ENCODE measurements at places on chromosomes 2 and 18.

GRCh38 chr18:46419391-46420141, 237.5 kb downstream of the LOXHD1 start:
- DNase-seq: no peak

- DNase-seq: no peak
Measured at GRCh38 chr2:151649966-151650365, 84.3 kb downstream of the NEB start.

DNA sequence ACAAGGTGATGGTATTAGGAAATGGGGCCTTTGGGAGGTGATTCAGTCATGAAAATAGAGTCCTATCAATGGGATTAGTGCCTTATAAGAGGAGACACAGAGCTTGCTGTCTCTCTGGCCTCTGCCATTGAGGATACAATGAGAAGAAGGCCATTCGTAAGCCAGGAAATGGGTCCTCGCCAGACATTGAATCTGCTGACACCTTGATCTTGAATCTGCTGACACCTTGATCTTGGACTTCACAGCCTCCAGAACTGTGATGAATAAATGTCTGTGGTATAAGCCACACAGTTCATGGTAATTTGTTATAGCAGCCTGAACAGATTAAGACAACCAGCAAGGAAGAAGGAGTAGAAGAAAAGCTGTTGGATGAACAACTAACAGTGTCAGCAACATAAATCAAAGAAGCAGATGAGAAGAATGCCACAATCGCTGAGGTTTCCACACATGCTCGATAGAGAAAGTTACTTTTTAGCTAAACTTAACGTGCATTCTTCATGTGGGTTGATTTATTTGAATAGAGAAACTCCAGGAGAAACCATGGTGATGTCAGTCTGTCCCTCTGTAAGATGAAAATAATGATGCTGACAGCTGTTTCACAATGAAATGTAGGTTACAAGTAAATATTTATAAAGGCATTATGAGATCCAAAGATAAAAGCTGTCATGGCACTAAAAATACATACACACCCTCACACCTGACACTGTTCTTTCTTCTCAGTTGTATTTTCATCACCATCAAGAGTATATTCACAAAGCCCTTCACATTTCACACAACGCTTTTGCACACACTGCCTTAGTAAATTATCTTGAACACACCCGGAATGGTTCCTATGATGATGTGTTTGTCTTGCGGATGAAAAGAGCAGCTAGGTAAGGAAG, 153.7 kb upstream of the NCK2 start:
- no peak for DNase-seq

DNA sequence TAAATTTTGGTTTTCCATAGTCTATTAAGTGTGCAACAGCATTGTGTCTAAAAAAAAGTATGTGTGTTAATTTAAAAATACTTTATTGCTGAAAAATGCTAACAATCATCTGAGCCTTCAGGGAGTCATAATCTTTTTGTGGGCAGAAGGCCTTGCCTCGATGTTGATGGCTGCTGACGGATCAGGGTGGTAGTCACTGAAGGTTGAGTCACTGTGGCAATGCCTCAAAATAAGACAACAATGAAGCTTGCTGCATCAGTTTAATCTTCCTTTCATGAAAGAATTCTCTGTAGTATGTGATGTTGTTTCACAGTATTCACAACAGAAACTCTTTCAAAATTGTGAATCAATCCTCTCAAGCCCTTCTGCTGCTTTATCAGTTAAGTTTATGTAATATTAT, 31.3 kb downstream of the HDHD2 start:
- no peak for DNase-seq

DNA sequence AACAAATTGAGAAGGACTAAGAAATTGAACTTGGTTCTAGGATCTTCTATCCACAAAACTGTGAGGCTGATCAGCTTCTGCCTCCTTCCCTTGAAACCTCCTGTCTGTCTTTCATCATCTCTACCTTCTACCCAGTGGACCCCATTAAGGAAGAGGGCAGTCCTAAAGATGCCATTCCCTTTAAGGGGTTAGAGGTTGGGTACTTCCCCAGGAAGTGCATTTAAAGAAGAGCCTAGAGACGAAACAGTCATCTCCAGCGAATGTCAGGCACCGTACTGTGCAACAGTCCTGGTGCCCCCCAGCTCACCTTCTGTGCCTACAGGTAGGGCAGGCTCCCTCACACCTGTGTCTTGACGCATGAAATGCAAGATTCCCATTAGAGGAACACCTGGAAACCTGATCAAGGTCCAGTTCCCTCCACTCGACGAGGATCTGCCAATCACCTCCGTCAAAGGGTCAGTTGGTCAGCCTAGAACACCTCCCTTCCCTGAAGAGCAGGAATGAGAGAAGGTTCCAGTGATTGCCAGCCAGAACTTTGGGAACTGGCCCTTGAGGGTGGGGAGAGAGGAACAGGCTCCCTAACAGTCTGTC, 20.9 kb downstream of the LOXHD1 start:
- DNase-seq: peak; percentile 47

DNA sequence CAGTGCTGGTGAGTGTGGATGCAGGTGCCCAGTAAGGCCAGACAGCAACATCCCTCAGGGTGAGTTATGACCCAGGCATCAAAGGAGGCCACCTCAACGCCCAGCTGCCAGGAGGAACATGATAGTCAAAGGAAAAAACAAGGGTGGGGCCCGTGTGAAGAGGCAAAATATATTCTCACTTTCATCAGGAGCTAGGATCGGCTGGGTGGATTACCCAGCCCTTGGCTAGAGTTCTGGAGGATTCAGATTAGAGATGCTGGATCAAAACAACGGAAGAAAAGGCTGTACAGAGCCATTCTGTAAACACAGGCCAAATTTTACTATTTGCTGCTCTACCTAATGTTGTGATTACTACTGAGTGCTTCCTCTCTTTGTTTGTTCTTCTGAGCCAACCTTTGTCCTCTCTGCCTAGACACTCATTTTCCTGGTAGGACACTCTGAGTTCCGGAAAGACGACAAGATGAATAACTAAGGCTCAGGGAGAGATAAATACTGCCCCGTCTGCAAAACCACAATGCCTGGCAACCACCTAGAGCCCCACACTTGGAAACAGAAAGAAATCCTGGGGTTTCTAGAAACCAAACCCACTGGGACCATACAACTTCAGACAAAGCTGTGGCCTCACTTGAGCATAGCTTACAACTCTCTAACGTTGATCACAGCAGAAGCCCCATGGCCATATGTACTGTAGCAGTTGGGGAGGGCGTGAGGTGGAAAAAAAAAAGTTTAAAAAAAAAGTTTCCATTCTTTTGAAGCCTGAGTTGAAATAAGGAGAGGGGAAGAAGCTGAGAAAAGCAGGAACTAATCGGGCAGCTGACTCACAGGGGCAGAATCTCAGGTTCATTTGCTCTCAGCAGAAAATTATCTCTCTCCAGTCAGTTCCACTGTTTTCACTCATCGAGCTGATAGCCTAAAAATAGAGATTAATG, 17.8 kb upstream of the PMAIP1 start:
- DNase-seq: no peak

- DNase-seq: no peak
Measured at GRCh38 chr2:208545403-208546042, 138.9 kb downstream of the PTH2R start.

DNA sequence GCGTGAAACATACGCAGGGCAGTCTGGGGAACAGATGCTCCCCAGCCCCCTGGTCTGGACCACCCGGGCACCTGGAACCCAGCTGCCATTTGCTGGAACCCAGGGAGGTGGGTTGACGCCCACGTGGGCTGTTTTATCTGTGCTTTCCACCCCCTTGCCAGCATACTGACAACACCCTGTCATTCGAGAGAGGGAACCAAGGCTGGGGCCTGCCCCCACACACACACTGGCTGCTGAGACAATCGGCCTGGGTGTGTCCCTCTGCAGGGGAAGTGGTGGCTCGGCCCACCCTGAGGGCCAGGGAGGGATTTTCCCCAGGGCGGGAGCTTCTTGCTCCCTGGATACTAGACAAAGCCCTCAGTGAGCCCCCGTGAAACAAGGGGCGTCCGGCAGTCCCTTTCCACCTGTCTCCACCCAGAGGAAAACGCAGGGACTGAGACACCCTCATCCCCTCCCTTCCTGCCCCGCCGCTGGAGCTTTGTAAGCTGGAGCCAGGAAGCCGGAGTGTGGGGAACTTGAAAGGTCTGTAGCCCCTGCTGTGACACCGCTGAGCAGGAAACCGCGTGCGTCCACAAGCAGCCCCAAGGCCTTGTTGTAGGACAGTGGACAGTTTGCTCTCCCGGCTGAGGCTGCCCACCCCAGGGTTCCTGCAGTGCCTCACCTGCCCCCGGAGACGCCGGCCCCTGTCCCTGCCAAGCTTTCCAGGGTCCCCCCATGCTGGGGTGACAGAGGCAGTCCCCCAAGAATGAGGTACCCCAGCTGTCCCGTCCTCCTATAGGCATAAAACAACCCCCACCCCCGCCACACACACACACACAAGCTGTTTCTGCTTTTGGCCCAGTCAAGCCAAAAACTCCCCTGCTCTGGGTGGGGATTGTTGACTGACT, 14.1 kb upstream of the KLF11 start:
- peak; percentile 75 for DNase-seq

DNA sequence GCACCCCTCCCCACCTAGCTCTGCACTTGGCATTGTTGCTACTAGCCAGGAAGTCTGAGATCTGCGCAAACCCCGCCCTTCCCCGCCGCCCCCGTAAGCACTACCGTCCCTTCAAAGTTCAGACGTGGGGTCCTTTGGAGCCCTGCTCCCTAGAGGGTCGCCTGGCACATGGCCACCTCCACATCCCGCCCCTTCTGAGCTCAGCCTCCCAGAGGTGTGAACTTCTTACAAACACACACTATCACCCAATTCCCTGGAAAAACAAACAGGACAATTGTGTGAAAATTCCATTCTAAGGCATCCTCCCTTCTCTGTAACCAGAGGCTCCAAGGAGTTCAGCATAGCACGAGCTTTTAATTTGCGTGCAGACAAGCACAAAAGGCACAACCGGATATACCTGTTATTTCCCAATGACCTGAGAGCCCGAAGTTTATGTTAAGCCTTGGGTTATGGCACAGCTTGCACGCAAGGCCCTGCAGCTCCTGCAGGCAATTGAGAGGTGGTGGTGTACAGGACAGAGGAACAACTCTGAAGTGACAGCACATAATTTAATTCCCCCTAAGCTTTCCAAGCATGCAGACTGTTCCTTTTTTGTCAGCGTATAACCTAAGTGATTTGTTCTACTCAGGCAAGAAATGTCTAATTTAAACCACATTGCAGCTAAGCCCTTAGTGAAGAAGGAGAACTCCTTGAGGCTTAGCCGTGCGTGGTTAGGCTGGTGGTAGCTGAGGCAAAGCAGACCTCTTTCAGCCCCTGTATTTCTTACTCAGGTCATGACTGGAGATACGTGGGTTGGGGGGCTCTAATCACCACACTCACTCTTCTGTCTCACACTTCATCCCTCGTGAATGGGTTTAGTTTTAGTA, 20.3 kb upstream of the CYP1B1 start:
- no peak for DNase-seq

GRCh38 chr2:13193075-13193474, 476.3 kb downstream of the TRIB2 start:
- no peak for DNase-seq

DNA sequence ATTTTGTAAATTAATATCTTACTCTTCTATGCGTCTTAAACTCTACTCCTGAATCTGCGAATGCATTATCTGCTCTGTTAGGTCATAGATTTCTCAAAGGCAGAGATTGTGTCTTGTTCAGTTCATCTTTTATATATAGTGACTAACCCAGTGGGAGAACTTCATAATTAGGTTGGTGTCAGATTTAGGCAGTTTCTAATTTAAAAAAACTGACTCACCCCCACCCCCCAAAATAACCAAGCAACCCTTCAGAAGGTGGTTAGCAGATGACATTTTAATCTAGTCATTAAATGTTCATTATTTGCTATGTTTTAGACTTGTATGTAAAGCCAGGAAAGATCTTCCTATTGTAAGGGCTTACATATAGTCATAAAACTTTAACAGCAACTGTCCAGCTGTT, 10.4 kb downstream of the SERPINB12 start:
- no peak for DNase-seq

DNA sequence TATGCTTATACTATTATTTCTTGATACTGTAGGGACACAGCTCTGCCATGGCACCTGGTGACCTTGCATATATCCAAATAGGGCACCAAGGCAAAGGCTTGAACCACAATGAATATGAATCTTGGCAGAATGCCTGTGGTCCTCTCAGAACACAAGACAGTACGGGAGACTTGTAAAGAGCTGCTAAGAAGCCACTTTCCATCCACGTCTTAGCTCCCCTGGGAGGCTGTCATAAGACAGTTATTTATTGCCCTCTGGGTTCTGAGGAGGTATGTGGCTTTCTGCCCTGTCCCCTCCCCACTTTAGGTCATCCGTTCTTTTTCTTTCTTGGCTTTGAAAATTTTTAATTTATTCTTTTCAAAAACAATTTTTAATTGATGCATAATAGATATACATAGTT, 29.8 kb upstream of the MRPL33 start:
- peak; percentile 30 for DNase-seq

- no peak for DNase-seq
Measured at GRCh38 chr2:154306266-154306970, 392.1 kb upstream of the KCNJ3 start.

- DNase-seq: no peak
Measured at GRCh38 chr2:122266636-122267035, 511.2 kb downstream of the TSN start.

- no peak for DNase-seq
Measured at GRCh38 chr2:12317814-12318426, 398.8 kb upstream of the TRIB2 start.

- no peak for DNase-seq
Measured at GRCh38 chr2:101140978-101141655, 10.1 kb downstream of the TBC1D8 start.

DNA sequence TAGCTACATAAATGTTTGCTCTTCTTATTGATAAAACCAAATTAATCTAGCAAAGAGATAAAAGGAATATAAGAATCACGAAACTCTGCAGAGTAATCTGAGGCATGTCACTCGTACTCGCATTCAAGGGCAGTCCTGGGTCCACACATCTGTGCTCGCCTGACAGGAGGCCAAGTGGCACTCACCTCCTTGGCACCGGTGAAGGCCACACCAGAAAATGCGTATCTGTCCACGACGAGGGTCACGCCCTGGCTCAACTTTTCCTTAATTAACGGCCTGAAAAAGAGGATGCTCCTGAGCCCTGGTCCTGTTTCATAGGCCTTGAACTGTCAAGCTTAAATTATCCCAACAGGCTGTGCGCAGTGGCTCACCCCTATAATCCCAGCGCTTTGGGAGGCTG, 6.6 kb downstream of the DTYMK start:
- no peak for DNase-seq

- DNase-seq: no peak
Measured at GRCh38 chr2:47422560-47422959, 19.6 kb downstream of the MSH2 start.

DNA sequence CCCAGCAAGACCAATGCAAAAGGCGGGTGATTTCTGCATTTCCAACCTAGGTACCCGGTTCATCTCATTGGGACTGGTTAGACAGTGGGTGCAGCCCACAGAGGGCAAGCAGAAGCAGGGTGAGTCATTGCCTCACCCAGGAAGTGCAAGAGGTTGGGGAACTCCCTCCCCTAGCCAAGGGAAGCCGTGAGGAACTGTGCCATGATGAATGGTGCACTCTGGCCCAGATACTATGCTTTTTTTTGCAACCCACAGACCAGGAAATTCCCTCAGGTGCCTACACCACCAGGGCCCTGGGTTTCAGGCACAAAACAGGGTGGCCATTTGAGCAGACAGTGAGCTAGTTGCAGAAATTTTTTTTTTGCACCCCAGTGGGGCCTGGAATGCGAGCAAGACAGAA, 662.6 kb upstream of the ACVR2A start:
- no peak for DNase-seq

- DNase-seq: no peak
Measured at GRCh38 chr2:42261518-42262195, 92.5 kb downstream of the EML4 start.
